GOT3 (cell line): ENCODE measurements at places on chromosomes 6 and 20.

GRCh38 chr6:52164319-52165094 is 21.7 kb upstream of the IL17A start:
- no peak for DNase-seq

GRCh38 chr20:50110141-50111047 is 2.6 kb downstream of the UBE2V1 start:
- no peak for DNase-seq

- DNase-seq: no peak
Measured at GRCh38 chr6:102902471-102902870, 1509.0 kb downstream of the GRIK2 start.

DNA sequence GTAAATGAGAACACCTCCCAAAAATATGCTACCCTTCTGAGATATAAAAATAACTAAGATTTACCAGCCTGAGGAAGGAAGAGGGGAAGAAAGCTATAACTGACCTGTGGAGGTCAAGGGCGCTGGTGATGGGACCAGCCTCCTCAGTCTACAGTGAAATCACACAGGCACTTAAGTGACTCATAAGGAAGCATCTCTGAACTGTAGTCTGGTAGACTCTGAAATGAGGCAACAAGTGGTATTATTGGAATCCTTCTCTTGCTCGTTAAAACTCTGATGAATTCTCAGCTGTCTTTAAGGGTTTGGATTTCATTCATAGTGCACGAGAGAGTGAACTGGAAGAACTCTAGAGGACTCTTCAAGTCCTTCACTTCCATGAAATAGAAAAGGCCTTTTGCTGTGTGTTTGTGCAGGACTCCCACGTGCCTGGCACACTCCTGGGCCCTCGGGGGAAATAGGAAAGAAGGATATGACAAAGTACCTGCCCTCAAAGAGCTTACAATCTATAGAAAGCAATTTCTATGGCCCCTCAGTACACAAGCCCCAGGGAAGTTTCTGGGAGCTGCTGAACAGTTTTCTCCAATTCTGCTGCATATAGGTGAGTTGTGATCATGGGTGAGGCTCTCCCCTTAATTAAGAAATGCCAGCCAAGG is 231.8 kb upstream of the RREB1 start:
- DNase-seq: no peak

GRCh38 chr6:6004390-6004995 is 2.2 kb downstream of the NRN1 start:
- no peak for DNase-seq

DNA sequence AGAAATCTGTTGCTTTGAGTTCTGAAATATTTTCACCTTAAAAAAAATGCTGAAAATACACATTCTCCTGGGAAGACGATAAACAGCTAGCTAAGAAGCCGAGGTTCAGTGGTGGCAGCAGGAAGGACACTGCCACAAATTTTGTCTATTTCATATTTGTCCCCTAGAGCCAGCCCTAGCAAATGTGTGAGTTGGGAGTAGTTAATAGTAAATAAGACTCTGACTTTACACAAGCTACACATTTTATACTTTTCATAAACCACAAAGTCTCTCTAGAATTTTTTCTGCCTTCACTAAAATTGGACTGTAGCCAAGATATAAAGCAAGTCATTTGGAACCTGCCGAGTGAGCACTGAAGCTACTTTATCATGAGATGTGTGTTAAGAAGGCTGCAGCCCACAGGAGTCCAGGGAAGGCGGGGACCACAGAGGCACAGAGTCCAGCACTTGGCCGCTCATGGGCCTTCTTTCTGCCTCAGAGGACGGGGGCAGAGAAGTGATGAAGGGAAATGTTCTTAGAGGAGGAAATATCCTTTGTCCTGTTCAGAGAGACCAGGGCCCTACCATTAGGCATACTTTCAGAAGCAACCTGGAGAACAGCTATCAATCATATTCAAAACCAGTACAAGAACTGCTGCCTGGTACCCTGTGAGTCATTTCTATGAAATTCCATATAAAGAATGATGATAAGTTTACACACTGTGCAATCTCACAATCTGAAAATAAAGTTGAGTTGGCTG is 241.7 kb upstream of the TAB2 start:
- no peak for DNase-seq

DNA sequence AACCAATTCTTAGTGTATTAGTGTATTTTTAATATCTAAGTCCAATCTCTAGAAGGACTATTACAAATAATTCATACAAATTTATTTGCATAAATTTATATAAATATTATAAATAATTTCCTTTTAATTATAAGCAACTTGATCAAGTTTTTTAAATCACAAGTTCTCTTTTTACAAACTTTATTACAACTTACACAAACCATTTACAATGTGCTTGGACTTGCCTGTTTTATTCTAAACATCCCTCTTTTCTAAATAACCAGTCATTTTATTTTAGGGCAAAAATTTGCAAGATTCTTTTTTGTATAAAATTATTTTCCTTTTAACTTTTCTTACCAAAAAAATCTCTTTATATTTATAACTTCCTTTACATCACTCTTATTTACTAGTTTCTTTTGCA is 83.5 kb upstream of the SYNCRIP start:
- DNase-seq: no peak

DNA sequence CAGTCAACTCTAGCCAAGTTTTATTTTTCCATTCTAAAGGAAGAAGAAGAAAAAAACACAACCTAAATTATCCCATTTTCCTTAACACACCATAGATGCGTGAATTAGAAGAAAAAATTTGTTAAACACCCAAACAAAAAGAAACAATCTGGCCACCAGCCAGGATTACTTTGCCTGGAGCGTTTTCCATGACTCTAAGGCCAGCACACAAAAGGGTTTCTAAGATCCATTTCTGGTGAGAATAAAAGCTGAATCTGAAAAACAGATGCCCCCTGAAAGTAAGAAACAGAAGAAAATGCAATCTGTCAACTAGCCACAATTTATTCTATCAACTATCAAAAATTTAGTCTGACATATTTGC is 267.2 kb upstream of the SULF2 start:
- DNase-seq: no peak
